COR-L47 (cell line): ENCODE measurements at places on chromosomes 12 and 14.

GRCh38 chr12:77768558-77768957, 62.1 kb upstream of the NAV3 start:
- no peak for DNase-seq

DNA sequence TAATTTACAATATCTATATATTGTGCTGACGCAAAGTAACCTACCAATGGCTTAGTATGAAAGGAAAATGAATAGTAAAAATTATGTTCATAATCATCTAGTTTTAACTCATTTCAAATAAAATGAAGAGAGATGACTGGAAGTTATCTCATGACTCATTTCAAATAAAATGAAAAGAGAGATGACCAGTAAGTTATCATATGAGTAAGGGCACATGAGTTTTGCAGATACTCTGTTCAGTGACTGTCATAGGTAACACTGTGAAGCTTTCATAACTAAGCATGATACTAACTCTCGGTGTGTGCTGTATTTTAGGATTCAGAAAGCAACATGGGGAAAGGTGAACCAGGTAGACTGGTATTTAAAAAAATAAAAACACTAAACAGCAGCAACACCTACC, 364.5 kb upstream of the DIO2 start:
- DNase-seq: no peak

DNA sequence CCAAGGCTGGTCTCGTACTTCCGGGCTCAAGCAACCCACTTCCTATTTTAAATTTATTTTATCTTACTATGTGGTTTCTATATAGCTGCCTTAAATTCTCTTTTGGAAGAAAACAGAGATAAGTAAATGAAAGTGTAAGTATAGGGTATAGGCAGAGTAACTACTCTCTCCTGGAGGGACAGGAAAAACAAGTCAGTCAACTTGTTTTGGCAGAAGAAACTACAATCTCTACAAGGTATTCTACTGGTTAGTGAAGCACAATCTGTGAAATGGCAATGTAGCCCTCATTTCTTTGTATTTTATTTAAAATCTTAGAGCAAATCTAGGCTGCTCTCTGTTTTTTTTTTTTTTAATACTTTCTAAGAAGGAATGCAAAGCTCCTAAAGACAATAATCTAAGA, 55.4 kb downstream of the UBR7 start:
- DNase-seq: no peak

DNA sequence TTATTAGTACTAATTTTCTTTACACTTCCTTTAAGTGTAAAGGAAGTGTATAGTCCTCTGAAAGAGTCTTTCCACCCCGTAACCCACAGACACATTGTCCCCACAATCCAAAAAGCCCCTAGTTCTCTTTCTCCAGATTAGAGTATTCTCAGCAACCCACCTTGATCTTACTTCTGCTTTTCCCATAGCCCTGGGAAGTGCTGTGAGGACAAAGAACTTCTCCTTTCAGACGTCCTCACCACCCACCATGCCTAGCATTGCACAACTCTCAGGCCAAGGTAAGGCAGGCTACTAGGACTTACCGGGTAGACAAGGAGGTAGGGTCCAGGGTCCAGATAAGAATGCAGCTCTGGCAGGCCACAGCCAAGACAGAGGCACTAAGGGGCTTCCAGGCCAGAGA, 7.4 kb downstream of the AAAS start:
- DNase-seq: no peak

DNA sequence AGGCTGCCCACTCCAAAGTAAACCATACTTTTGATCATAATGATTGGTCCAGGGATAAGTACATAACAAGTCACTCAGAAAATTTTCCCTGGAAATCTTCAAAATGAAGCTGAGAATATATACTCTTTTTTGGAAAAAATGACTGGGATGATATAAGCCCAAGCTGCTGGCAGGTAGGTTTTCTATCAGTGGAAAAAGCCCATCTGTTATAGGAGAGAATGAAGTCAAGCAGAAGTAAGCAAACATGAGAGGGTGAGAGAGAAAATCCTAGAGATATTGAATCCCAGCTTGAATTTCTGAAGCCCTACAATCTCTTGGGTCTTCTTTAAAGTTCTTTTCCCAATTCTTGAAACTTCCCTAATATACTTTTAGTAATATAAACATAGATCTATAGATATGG, 37.3 kb upstream of the ZDHHC17 start:
- no peak for DNase-seq

DNA sequence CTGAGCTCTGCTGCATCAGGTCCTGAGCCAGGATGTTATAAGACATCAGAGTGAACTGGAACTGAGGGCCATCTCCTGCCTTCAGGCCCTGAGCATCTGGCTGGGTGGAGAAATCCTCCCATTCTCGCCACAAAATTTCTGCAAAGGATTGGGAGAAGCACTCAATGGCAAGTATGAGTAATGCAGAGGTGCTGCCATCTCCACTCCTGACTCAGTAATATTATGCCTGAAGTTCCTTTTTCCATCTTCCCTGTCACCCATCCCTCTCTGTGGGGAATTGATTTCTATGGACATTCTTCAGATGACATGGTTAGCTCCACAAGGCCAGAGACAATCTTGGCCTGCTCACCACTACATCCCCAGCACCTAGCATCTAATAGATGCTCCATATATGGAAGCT, 4.7 kb downstream of the ANGEL1 start:
- DNase-seq: no peak

- no peak for DNase-seq
Measured at GRCh38 chr12:40331886-40332285, 107.1 kb downstream of the LRRK2 start.

GRCh38 chr12:107221913-107222312, 128.6 kb upstream of the CRY1 start:
- DNase-seq: no peak

DNA sequence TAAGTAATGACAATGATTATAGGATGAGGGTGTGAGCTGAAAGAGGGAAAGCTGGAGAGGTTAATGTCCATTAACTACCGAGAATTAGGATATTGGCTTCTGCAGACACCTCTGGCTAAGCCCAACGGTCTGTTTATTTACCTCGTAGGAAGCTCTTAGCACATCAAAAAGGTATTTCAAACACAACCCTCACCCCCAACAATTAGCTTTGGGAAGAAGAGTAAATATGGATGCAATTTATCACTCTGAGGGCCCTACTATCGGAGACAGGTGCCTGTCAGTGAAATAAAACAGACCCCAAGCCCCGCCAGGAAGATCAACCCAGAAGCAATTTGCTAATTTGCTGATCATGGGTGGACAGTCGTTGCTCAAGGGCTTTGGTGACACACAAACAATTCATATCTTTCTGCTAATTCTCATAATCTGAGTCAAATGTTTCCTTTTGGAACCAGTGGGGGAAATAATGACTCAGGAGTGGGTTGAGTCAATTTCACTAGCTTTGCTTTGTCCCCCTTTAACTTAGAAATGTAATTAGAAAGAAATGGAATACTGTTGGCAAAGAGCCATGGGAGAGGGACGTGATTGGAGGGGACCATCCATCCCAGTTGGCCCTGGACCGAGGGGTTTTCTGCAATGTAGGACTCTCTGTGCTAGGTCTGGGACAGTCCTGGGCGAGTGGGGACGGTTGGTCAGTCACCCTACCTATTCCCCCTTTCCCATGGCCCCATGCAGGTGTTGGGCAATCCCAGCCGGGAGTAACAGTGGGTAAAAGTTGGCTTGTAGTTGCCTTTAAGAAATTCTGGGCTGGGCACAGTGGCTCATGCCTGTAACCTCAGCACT, 99.1 kb upstream of the MED13L start:
- DNase-seq: peak; percentile 48

DNA sequence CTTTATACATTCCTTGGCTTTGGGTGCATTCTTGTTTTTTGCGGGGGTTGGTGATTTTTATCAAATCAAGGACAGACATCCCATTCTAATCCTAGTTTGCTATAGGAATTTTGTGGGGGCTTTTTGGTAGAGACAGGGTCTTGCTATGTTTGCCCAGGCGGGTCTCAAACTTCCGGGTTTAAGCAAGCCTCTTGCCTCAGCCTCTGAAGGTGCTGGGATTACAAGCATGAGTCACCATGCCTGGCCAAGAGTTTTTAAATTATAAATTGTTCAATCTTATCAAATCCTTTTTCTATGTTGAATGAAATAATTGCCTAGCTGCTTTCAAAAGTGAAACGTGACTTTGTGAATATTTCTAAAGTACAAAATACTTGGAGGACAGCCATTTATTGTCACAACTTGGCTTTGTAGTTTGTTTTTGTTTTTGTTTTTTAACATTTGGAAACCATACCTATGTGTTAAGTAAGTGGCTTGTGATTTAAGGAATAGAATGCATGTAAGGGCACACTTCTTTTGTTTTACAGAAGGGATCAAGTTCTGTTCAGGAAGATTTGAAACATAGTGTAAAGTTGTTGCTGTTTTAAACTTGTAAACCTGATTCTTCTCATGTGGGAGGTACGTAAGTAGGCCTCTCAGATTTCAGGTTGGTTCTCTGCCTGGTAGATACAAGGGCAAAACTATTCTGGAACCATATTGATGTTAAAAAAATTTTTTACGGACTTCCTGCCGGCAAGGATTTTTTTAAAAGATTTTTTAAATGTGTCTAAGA, 13.4 kb downstream of the MARK3 start:
- DNase-seq: no peak

DNA sequence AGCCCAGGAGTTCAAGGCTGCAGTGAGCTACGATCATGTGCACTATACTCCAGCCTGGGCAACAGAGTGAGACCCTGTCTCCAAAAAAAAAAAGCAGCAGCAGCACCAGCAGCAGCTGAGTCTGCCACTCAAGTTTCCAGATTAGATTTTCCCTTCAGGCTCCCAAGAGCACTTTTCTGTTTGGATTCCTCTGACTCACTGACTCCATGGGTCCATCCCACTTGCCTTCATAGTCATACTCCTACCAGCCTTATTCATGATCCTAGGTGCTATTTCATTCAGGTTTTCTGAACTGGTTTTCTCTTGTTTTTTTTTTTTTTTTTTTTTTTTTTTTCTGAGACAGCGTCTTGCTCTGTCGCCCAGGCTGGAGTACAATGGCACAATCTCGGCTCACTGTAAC, 6.8 kb upstream of the TWF1 start:
- no peak for DNase-seq

GRCh38 chr14:61897300-61897699, 135.1 kb downstream of the SNAPC1 start:
- no peak for DNase-seq

DNA sequence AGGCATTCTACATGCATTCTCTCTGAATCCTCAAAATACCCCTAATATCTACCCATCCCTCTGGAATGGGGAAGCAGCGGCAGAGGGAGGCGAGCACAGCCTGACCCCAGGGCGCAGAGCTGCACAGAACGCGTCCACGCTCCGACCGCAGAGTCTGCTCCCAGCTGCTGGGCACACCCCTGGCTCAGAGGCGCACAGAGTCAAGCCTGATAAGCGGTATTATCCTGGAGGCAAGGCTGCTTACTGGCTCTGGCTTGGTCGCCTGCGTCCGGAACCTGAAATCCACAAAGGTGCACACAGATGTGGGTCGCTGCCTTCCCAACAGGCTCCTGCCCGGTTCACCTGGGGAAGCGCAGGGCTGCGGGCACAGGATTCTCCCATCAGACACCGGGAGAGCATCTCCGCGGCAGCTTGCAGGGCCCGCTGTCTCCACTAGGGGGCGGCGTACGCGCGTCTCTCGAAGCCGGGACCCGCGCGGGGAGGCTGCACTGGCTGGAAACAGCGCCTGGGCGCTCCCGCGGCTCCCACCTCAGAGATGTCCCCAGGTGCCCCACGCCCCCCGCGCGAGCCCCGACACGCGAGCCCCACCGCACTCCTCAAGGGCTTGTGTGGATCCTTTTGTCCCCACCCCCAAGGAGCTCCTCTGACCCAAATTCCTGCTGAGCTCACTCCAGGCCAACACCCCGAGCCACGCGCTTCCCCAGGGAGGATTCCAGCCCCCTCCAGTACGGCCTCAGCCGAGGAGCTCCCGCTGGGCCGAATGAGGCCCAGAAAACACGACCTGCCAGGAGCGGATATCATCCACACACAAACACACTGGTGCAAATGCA, 120.1 kb upstream of the FZD10 start:
- no peak for DNase-seq

DNA sequence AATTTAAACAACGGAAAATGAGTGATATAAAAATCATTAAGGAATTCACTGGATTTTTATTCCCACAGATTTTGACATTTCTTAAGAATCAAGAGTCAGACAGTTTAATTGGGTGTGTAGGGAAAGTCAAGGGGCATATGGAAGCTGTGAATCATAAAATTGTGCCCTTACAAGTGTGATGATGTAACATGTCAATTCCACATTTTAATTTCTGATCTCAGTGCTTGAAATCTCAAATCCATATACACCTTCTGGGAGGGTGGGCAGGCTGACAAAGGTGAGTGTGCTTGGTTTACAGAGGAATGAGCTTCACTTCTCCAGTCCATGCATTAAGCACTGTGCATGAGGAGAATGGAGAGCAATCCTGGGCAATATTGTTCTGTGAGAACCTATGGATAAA, 1.0 kb upstream of the KRT6A start:
- no peak for DNase-seq

DNA sequence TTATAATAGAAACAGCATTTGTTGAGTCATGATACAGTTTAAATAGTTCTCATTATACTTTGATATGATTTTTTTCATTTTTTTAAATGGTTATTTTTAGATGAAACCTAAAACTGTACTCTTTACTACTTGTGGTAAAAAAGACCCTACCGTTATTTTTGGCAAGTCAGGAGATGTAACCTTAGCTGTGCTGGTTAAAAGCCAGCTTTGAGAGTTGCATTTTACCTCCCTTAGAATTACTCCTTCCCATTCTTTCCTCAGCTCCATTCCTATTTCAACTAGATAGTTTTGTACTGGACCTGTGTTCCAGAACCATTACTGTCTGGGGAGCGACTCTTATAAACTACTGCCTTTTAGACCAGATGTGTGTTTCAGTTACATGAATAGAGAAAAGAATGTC, 92.0 kb downstream of the RAD51B start:
- DNase-seq: no peak

DNA sequence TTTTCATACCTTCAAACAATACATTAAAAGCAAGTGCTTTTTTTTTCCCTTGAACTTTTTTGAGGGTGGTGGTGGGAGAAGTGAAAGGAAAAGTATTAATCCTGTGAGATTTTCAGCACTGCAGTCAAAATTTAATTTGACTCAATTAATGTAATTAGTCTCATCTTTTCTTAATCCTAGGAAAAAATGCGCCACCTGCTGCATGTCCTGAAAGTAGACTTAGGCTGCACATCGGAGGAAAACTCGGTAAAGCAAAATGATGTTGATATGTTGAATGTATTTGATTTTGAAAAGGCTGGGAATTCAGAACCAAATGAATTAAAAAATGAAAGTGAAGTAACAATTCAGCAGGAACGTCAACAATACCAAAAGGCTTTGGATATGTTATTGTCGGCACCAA, 52.2 kb downstream of the SPATA7 start:
- DNase-seq: peak; percentile 7
